ENCODE measurements at places on chromosomes 3 and 15. TPM values are rescaled to one million over a fixed set of nuclear protein-coding genes. Genes with fewer than 3 reads are reported as not detected.
A peak's percentile ranks its signal among the peaks of the same experiment; 100 is the strongest.

Gene NAALADL2
- 0.13 TPM for total RNA-seq

Gene WDR72
- total RNA-seq, result not detected

DNA sequence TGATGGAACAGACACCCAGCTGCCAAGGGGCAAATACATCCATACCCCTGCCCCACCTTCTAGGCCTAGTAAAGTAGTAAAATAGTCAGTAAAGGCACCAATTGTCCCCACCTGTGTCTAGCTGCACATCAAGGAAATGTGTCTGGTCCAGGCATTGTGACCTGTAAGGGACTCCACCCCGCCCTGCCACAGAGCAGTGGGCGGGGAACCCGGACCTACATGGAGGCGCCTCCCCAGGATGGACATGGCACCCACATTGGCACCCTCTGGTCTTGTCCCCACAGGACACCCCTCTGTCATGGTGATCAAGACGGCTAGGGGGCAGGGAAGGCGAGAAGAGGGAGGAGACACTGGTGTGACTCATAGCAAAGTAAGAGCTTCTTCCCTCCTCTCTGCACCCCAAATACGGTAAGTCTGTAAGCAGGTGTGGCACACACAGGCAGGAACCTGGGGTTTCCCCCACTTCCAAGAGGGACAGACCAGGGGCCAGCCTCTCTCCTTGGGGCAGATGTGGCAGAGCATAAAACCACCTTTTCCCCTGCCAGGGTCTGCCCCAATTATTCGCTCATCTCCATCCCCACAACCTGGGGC lies 13.5 kb upstream of the LINGO1 start:
- no peak for DNase-seq

DNA sequence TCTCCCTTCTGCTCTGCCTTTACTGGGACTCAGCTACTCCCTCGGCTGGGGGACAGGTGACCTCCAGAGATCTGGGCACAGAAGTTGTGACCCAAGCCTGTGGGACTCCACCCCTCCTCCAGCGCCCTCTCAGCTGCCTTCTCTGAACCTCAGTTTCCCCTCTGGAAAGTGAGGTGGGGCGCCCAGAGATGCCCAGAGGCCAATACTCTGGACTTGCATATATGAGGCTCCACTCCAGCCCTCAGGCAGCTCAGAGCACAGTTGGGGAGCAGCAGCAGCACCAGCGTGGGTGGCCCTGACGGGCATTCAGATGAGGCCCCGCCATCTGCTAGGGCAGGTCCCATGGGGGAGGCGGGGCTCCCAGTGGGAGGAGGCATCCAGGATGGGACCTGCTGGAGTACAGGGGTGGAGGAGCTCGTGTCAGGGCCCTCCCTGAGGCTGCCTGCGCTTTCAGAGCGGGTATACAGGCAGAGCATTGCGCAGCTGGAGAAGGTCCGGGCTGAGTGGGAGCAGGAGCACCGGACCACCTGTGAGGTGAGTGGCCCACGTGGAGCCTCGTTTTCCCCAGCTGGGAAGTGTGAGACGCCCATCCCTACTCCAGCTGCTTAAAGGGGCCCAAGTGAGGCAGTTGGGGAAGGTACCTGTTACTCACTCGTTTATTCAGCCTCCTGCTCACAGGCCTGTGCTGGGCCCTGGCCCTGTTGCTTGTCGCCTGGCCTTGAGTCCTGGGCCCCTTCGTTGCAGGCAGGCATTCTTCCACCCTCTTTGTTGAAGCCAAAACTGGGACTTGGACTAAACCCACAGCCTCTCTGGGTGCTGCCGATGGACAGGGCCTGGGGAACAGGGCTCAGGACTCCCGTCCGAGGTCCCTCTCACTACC lies 35.4 kb downstream of the PSTPIP1 start:
- DNase-seq, result no peak

DNA sequence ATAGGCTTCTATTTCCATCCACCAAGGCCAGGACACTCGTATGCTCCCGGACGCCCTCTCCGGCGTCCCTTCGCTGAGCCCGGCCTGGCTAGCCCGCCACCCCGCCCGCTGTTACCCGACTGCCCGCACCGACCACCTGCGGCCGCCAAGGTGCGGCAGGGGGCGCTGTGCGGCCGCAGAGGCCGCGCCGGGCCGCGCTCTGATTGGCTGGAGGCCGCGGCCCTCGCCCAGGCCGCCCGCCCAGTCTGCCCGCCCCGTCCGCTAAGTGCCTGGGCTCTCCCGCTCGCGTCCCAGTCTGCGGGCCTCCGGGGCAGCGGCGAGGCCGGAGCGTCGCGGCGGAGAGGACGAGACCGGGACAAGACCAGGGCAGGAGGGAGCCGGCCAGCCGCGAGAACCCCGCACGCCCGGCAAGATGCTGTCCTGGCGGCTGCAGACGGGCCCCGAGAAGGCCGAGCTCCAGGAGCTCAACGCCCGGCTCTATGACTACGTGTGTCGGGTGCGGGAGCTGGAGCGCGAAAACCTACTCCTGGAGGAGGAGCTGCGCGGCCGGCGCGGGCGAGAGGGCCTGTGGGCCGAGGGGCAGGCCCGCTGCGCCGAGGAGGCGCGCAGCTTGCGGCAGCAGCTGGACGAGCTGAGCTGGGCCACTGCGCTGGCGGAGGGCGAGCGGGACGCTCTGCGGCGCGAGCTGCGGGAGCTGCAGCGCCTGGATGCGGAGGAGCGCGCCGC lies at the start of gene SYNM:
SYNM (plus strand) TSS at position 293 of the 726 bp plus-strand sequence; CDS start at position 413, 120 bp downstream.
- DNase-seq, result peak; percentile 92

DNA sequence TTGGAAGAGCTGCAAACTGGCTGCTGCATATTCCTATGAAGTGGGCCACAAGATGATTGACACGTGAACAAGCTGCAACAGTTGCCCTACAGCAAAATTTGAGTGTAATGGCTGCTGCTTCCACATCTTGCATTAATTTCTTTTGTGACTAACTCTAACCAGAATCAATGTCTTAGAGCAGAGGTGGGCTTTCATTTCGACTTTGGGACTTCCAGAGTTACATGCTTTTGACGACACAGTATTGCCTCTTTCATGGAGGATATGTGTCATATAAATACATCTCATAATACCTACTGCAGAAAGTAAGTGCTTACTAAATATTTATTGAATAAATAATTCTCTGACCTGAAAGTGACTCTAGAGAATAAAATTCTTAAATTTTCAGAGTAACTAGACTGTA lies 340.7 kb upstream of the KCNH8 start:
- no peak for DNase-seq

Gene ZDHHC3
- 94.1 TPM for total RNA-seq
